ENCODE measurements at places on chromosomes 16 and 17.
A peak's percentile ranks its signal among the peaks of the same experiment; 100 is the strongest.

- DNase-seq: no peak
Observed at GRCh38 chr17:28740406-28741357, 3.1 kb upstream of the TRAF4 start.

- DNase-seq: no peak
Observed at GRCh38 chr17:77687921-77688320, 270.6 kb upstream of the TNRC6C start.

DNA sequence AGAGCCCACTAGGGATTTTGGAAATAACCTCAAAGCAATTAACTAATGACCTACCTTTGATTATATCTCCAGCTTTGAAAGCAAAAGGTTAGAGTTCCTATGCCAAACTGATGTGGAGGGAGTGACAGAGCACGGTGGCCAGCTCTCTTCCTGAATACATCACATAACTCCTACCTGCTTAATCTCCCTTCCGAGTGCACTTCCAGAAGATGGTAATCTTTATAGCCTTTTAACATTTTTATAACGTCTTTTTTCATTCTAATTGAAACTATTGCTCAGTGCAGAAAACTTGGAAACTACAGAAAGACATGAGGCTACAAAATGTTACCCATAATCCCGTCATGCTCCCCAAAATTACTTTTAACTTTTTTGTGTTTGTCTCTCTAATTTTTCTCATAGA, 110.5 kb upstream of the COX10 start:
- DNase-seq: no peak

GRCh38 chr17:77364941-77365583, 224.3 kb downstream of the SEC14L1 start:
- no peak for DNase-seq

GRCh38 chr17:14552306-14552705, 251.4 kb downstream of the HS3ST3B1 start:
- DNase-seq: no peak

- DNase-seq: no peak
Observed at GRCh38 chr17:6455321-6455705, 11.1 kb downstream of the PIMREG start.

GRCh38 chr17:53740312-53740711, 82.4 kb upstream of the KIF2B start:
- DNase-seq: no peak

DNA sequence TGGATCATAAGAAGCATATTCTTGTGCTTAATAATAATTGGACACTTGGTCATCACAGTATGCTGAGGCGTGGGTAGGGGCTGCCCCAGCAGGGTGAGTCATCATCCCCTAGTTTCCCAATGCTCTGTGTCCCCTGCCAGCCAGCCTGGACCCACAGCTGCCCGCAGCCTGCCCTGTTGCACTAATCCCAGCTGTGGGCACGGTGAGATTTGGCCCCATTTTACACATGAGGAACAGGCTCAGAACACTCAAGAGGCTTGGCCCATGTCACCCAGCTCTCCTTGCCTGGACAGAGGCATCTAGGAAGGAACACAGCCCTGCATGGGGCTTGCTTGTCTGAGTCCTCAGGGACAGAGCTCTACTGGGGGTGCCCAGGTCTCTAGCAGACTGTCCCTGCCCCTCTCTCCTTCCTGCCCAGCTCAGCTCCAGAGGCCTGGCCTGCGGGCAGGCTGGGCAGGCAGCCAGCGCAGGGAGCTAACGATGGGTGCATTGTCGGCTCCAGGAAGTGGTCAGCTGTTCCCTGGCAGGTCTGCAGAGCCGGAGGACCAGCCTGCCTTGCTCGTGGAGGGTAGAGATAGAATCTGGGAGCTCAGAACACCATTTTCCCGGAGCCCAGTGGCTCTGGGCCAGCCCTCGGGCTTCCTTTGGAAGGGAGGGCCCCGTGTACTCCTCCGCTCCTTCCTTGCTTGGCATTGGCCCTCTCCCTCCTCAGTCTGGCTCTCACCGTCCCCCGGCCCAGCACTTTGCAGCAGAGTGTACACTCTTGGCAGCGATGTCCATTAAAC, 189.4 kb downstream of the RAB11FIP4 start:
- no peak for DNase-seq

DNA sequence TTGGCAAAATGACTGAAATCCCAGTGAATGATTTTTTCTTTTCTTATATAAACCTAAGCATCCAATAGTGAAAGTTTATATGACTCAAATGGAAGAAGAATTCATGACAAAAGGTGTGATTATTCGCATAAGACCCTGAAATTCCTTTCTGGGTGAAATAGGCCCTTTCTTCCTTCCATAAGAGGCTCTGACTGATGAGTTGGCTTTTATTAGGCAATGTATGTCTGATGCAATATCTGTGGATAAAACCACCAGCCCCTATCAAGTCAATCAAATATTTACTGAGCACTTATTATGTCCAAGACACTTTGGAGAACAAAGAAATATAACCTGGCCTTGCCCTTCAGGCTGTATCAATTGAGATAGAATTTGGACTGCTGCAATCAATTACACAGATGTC, 316.6 kb downstream of the CDH13 start:
- no peak for DNase-seq

DNA sequence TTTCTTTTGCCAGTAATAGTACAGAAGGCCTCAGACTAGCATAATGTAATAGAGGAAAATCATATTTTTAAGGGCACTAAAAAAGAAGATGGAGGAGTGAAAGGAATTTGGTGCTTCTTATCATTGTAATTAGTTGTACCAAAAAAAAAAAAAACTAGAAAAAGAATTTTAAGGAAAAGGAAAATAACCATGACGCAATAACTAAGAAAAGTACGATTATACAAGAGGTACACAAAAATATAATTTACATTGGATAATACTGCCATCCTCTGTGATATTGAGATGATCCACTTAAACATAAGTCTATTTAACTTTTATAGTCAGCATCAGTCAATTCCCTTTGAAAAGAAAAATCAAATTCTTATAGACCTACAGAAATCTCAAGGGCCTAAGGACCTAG, 146.7 kb upstream of the IRX5 start:
- DNase-seq: no peak

- DNase-seq: no peak
Observed at GRCh38 chr17:12431188-12431587, 234.5 kb upstream of the MYOCD start.

DNA sequence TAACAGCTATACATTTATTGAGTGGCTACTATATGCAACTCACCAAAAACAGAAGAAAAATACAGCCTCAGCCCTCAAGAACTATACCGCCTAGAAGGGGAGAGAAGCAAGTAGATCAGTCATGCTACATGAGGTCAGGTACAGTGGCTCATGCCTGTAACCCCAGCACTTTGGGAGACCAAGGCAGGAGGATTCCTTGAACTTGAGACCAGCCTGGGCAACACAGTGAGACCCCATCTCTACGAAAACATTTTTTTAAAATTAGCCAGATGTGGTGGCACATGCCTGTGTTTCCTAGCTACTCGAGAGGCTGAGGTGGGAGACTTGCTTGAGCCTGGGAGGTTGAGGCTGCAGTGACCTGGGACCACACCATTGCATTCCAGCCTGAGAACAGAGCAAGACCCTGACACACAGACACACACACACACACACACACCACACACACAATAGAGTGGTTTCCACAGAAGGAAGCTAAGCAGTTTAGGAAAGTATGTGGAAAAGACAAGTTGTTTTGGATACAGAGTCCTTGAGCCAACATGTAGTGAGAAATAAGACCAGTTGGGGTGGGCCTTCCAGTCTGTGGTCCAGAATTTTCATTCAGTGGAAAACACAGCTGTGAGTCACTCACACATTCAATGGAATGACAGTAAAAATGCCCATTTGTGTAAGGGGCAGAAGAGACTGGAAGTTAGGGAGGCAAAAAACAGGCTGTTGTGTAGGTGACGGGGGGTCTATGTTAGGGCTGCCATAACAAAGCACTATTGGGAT, 10.7 kb upstream of the SNTB2 start:
- no peak for DNase-seq

DNA sequence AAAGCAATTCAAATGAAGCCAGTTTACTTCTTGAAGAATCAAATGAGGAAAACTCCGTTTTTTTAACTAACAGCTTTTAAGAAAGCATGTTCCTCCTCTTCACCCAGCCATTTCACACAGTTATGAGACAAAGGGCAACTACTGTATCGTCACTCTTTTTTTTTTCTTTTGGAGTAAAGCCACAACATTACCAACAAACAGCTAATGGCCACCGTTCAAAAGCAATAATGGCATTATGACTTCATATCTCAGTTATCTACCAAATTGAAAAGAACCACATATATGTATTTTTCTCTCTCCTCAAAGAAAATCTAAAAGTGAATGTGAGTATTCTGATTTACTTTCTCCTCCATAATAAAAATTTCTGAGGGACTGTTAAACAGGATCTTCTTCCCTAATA, 14.5 kb downstream of the GRB2 start:
- DNase-seq: no peak

- peak; percentile 26 for DNase-seq
Observed at GRCh38 chr16:58306327-58306726, 11.5 kb upstream of the PRSS54 start.

- no peak for DNase-seq
Observed at GRCh38 chr16:16042076-16042475, 92.7 kb downstream of the ABCC1 start.

GRCh38 chr17:78255029-78255656, 23.7 kb downstream of the TMEM235 start:
- DNase-seq: no peak

DNA sequence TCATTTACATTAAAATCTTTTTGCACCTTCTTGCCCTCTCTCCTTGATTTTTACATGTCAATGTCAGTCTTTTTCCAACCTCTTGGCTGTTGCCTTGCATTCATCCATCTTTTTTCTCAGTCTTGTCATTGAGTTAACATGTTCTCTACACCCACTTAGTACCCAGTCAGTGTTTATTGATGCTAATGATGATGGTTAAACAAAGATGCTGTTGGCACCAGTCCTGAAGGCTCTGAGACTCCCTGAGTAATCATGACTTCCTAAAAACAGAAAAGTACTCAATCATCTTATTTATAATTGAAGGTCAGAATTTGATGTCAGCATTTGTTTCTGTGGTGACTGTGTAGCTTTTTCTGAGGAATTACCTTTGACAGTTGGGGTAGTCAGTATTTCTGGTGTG, 104.5 kb downstream of the NLK start:
- DNase-seq: no peak

DNA sequence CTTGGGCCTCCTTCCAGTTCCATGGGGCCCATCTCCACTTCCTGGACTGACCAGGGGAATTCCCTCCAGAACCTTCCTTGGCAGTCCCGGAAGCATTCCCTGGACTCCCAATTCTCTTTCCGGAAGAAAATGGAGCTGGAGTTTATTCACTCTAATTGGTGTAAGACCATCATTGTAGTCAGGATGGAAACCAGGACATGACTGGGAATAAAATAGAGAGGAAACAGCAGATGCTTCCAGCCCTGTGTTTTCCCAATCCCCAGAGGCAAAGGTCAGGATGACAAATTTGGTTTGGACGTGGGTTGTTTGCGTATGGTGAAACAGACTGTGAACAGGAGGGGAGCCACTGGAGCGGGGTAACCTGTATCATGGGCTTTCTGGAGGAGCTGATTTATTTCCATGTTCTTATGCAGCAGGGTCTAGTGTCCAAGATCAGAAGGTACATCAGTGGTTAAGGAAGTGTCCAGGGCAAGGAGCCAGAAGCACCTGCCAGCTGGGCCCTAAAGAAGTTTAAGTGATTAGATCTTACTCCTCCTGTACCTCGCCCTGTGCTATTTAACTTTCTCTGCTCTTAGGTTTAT, 8.5 kb upstream of the LONP2 start:
- no peak for DNase-seq

- no peak for DNase-seq
Observed at GRCh38 chr16:89801800-89802199, 14.6 kb downstream of the FANCA start.

DNA sequence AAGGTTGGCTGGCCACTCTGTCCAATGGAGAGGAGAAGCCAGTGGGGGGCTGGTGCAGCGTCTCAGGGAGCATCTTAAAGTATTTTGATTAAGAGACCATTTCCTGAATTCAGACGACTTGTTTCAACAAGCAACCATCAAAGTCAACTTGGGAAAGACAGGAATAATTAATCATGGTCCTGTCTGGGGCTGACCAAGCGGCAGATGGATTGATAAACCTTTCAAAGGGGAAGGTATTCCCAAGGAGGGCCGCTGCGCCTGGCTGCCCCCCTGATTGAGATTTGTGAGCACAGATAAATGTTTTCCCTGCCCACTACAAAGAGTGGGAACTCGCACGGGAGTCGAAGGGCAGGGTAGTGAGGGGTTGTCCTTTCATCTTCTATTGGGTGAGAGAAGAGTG, 47.5 kb downstream of the HNF1B start:
- no peak for DNase-seq

DNA sequence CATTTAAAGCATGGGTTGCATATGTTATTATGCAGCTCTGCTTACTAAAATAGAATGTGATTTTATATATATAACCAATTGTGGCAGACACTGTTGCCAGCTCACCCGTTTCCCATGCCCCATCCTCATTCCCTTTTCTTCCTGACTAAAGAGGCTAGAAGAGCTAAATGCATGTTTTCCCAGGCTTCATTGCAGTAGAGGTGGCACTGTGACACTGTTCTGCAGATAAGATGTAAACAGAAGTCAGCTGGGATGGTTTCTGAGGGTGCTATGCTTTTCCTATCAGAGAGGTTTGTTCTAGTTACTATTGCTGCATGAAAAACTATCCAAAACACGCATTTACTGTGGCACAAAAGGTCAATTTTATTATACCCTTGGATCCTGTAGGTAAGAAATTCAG, 5.7 kb upstream of the TOB1 start:
- DNase-seq: no peak

- DNase-seq: no peak
Observed at GRCh38 chr17:76943781-76944213, 75.6 kb downstream of the MGAT5B start.

DNA sequence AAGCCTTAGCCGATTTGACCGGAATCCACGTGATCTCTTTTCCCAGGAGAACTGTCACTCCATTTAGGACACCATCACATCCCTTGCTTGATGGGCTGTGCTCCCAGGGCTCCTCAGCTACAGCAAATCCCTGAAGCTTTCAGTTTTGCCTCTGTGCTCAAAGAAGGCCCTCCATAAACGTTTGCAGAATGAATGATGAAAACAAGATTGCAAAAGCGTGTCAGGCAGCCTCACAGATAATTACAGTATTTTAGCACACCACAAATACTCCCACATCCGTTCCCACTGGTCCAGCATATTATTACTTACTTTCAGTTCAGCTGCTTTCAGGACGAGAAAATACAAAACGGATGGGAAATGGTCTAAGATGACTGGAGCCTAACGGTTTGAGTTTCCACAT, 84.6 kb downstream of the USP31 start:
- no peak for DNase-seq

- no peak for DNase-seq
Observed at GRCh38 chr17:79131701-79132100, 57.1 kb downstream of the ENGASE start.

- DNase-seq: no peak
Observed at GRCh38 chr16:19522760-19523159, 862 bp upstream of the GDE1 start.
